Activated gamma-delta T cell (primary cell): ENCODE measurements at places on chromosomes 7 and 10.

DNA sequence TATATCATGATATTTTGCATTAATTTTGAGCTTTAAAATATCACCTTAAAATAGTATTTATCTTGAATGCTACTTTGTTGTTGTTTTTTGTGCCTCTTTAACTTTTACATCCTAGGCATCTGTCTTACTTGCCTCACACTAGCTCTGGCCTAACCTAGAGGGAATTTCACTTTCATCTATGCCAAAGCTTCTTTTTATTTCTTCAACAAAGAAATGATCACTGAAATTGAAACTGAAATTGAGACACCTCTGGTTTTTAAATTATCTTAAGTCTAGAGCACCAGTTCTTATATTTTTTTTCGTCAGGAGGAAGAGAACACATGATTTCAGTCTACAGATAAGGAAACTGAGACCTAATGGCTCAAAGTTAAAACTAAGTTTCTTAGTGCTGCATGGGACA, 3.5 kb upstream of the SCIN start:
- no peak for DNase-seq

GRCh38 chr10:5625992-5626777, 40.2 kb downstream of the ASB13 start:
- DNase-seq, result no peak

GRCh38 chr10:65083222-65083621, 1562.0 kb downstream of the REEP3 start:
- no peak for DNase-seq

DNA sequence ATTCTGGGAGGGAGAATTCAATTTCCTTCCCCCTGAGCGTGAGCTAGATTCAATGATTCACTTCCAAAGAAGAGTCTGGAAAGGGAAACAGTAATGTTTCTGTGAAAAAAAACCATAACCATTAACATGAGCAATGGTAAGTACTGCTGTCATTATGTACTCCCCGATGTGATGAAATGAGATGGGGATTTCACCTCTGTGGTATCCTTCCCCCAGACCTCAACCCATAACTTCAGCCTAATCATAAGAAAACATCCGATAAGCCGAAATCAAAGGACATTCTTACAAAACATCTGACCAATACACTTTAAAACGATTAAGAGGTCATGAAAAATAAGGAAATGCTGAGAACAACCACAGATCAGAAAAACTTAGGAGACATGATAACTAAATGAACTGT, 27.2 kb downstream of the EZH2 start:
- no peak for DNase-seq

DNA sequence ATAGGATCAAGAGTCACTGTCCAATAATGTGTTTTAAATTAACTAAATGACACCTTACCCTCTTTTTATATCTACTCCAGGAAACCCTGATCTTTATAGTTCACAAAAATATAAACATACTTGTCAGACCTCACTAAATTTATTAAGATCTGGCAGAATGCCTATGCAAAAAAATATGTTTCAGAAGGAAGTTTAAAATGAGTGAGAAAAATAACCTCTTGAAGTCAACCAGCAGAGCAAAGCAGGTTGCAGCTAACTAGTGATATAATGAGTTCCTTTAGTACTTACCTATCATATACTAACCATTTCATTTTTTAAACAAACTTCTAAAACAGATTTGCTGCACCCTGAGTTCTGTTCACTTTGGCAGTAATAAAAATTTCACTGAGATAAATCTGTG, 14.0 kb upstream of the HGF start:
- DNase-seq, result no peak

- DNase-seq, result no peak
These were observed 168.2 kb downstream of the ETV1 start for GRCh38 chr7:13821152-13821787.

DNA sequence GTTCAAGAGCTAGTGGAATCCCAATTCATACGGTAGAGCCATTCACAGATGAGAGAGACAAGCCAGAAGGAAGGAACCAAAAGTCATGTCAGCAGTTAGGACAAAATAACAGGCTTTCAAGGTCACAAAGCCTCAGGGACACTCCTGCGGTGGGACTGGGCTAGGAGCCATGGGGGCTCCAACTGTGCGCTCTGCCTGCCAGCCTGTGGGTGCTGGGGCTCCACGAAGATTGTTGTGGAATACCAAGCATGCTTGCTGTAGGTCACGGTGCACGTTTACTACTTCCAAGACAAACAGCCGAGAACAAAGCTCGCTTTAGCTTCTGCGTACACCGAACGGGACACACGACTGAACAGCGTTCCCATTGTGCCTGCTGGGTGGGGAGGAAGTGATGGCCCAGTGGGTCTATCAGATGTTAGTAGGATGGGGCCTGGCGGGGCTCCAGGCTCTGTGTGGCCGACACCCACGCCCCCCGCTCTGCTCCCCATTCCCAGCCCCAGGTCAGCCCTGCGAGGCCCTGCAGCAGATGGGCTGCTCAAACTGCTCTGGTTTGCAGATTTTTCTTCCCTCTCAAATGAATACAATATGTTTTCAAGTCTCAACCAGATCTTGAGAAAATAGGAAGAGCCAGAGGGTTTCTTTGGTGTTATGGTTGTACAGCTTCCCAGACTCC, 158.9 kb downstream of the EGFR start:
- no peak for DNase-seq

GRCh38 chr10:14659626-14660196, 115.0 kb downstream of the FAM107B start:
- DNase-seq, result no peak

- DNase-seq, result no peak
These were observed 184.8 kb downstream of the NPSR1 start for GRCh38 chr7:34842782-34843181.

DNA sequence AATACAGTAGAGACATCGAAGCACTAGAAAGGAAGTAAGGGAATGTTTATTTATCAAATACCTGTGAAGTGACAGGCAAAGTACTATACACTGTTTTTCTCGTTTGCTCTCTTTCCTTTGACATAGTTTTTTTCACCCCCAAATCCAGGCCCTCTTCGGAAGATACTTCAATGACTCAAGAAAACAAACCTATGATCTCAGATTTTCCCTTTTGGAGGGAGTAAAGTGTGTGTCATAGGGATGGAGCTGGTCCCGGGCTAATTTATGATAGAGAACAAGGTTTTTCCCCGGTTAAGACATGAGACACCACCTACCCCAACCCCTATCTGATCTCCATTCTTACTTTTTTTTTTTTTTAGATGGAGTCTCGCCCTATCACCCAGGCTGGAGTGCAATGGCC, 61.7 kb downstream of the MAP3K8 start:
- DNase-seq, result no peak

DNA sequence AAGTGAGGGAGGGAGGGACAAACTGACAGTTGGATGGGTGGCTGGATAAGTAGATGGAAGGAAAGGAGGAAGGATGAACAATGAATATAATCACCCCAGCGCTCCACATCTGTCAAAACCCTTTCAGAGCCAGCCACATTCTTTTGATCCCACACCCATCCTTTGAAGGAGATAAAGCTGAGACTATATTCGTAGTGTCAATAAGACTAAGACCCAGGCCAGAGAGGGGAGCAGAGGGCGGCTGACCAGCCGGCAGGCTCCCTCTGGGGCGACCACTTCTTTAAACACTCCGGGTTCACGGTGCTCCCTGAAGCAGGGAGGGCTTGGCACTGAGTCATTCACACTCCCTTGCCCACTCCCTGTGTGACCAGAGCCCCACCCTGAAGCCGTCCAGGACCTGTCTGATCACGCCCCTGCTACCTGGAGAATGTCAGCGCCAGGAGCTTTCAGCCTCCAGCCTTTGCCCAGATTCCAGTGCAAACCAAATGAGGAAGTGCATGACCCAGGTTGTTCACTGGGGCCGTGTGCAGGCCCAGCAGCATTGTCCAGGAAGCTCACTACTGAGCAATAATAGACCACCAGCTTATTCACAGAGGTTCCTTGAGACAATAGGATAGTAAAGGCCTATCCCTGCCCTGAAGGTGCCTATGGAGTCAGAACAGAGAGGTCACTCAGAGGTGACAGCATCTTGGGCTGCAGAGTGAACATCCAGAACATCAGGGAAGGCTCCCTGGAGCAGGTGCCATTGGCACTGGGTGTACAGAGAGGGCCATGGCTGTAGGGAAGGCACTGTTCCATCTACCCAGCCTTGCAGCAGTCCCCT, 34.4 kb downstream of the UNC5B start:
- DNase-seq, result no peak

GRCh38 chr10:17210361-17210760, 8.9 kb upstream of the TRDMT1 start:
- DNase-seq, result no peak

DNA sequence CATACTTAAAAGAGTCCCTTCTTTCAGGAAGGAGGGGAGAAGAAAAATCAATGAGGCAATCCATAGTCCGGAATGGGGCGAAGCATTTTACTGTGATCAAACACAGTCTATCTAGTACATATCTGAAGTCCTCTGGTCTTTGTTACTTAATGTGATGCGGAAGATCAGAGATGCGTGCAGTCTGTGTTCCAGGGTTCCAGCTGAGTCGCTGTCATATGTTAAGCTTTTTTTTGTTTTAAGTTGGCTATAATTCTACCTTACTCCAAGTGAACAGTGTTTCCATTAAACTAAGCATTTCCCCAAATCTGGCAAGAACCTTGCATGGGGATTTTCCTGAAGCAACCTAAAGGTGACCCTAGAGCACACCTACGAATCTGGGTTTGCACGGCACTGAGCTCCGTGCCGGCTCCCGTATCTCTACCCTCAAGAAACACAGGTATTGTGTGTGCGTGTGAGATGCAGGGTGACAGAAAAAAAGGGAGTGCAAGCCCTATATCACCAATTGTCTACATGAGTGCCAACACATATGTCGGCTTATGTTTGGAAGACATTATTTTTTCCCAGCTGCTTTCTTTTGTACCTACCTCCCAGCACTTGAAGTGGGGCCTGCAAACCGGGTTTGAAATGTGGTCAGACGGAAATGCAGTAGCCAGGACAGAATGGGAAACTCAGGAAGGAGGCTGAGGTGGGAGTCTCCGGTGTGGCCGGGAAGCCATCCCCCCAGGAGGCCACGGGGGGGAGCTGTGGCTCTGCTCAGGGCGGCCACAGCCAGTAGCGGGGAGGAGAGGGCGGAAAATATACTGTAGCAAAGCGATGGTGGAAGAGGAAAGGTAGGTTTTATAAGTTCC, 435.8 kb upstream of the MGMT start:
- DNase-seq, result no peak

- DNase-seq, result no peak
These were observed 63.3 kb downstream of the WDR37 start for GRCh38 chr10:1119501-1119900.

DNA sequence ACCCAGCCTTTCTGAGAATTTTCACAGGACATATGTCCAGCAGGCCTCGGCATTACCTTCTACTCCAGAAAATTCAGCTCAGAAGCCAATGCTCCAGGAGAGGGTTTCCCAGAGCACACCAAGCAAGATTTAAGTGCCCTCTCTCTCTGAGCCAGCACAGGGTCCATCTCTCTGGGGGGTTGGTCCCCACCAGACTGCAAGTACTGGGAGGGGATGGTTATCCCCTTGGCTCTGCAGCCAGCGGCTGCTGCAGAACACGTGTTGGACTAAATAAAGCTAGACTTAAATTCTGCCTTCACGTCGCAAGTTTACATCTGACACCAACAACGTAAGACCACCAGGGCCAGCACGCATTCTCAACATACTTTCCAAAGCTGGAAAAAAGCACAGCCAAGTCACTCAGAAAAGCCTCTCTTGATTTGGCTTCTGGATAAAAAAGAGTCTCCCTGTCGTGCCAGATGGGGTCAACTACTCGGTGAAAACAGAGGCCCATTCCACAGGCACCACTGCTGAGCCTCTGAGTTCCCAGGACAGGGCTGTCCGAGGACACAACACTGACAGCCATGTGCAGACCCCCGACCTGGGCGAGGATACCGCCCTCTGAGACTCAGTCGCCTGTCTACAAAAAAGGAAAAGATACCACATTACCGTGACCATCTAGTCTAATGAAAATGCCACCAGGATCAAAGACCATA, 77.3 kb downstream of the CTBP2 start:
- DNase-seq, result no peak

DNA sequence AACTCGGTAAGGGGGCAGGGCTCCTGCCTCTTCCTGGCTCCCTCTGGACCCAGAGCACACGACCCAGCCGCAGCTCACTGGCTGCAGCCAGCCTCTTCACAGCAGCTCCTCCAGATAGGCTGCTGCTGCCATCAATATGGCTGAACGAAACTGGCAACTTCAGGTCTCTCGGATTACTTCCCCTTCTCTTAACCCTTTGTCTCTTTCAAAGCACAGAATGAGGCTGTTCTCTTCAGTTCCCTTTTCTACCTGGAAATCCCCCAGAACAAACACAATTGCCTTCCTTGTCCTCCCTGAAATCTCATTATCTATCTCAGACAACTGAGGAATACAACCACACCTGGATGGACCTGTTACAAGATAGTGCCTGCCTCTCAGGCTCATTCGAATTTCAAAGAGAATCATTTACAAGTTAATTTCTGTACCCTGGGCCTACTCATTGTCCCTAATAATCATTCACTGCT, 193.4 kb upstream of the MBL2 start:
- DNase-seq, result no peak

- no peak for DNase-seq
These were observed 678.2 kb downstream of the GRM8 start for GRCh38 chr7:126574276-126575250.

GRCh38 chr10:20466731-20467130, 430.4 kb downstream of the NEBL start:
- no peak for DNase-seq

DNA sequence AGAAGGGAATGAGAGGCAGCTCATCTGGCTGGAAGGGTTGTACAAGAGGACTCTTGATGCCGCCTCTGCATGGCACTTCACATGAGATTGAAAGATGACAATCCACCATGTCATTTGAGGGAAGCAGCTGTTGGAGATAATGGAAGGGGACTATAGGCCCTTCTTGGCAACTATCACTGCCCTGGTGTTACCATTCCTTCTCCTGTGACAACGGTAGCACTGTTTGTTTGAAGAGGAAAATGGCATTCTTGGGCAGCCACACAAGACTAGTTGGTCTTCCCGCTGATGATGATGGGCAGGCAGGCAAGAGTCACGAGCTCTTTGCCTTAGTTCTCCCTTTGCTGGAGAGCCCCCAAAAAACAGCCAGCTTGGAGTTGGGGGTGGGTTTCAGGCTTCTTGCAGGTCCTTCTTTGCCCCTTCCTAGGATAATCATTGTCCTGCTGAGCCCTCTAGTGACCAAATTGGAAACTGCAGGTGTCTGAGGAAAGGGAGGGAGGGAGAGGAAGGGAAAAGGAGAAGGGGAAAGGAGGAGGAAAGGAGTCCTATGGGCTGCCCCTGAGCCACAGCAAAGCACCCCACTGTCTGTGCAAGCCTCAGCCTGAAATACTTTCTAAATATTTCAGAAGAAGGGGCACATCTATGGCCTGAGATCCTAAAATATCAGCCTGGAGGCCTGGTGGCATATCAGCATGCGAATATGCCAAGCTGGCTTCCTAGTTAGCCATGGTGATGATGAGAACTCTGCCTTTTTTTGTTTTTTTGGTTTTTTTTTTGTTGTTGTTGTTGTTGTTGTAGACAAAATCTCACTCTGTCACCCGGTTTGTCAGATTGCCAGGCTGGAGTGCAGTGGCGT, 165.6 kb upstream of the KMT2E start:
- DNase-seq, result no peak

- DNase-seq, result no peak
These were observed 380.5 kb downstream of the SFMBT2 start for GRCh38 chr10:7030134-7030855.

- no peak for DNase-seq
These were observed 44.1 kb upstream of the ATP6V0A4 start for GRCh38 chr7:138842111-138842510.

GRCh38 chr7:102220960-102221800, 65.5 kb upstream of the SH2B2 start:
- DNase-seq, result no peak
